NCI-H2081 (cell line): ENCODE measurements at places on chromosomes 5 and 9.

DNA sequence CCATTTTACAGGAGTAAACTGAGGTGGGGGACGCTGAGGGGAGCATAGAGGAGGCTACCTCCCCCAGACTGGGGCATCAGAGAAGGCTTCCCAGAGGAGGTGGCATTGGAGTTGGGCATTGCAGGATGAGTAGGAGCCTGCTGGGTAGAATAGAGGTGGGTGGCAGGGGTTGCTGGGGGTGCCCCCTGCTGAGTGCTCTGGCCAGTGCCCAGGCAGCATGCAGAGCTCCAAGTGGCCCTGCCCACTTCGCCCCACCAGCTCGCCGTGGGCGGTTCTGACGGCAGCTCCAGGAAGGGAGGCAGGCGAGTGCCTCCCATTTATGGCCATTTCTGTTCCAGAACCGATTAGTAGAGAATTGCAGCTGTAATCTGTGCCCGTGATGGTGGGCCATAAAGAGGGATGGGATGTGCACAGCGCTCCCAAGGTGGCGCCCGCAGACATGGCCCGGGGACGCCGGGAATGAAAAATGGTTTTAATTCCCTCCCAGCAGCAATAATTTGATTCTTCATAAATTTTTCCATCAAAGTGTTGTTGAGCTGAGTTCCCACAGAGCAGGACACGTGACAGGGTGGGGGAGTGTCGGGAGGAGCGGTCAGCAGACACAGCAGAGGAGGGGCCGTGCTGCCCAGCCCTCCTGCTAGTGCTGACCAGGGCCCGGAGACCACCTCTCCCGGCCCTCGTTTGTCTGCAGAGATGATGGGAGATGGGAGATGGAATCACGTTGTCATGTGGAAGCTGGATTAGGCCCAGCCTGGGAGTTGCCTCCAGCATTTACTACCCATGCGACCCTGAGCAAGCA lies 75.5 kb downstream of the LMX1B start:
- DNase-seq: no peak

DNA sequence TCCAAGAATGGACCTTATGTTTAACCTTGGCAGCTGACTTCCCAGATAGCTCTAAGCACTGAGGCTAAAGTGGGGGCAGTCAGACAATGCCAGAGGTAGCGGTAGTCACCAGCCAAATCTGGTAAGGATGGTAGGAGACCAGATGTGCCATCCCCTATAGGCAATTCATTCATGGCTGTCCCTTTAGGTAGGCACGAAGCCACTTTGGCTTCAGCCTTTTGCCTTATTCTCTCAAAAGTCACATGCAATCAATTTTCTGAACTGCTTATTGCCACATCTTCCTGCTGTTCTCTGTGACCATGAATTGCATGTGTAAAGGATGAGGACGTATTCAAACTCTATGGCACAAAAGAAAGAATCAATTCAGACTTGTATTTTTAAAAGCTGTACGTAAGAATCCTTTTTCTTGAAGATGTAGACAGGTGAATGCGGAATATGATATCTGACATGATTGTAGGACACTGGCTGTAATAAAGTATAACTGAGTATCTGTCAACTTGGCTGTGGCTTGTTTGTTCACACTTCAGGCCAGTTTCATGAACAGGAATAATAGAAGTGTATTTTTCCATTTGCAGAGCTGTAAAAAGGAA lies 611.7 kb downstream of the NR2F1-AS1 start:
- no peak for DNase-seq

- peak; percentile 85 for DNase-seq
Observed at GRCh38 chr9:32251539-32251938, 132.9 kb upstream of the ACO1 start.

- no peak for DNase-seq
Observed at GRCh38 chr9:89446961-89447310, 51.0 kb downstream of the SEMA4D start.

DNA sequence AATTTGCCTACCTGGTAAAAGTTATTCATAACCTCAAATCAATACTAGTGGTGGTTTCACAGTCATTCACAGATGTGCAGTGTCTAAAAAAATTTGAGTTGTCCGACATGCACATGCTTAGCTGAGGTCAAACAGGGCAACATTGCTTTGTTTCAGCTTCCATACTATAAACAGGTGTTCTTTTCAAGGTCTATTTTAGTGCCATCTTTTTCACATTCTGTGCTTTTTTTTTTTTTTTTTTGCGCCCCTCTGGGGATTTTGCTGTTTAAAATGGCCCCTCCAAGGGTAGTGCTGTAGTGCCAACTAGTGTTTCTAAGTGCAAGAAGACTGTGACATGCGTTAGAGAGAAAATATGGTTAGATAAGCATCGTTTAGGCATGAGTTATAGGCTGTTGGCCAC lies 14.5 kb downstream of the PHAX start:
- DNase-seq: no peak
